Esophagus squamous epithelium (tissue), 5 donors: ENCODE measurements at places on chromosomes 7 and 10.

DNA sequence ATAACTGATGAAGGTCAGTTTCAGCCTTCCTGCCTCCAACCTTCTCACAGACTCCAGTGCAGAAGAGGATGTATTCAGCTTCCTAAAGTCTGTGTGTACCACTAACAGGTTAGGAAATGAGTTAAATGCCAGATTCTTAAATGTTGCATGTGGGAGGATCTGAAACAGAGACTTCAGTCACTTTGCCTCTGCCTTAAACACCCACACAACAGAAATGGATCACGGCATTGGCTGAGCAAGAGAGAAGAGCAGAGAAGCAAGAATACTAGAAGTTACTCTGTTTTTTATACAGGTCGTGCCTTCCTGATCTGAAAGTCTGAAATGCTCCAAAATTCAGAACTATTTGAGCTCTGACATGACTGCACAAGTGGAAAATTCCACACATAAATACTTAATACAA lies 98.9 kb upstream of the ARHGAP21 start:
- no peak for DNase-seq

- DNase-seq = no peak
These were observed 185.4 kb upstream of the PFKP start for GRCh38 chr10:2881720-2882620.

DNA sequence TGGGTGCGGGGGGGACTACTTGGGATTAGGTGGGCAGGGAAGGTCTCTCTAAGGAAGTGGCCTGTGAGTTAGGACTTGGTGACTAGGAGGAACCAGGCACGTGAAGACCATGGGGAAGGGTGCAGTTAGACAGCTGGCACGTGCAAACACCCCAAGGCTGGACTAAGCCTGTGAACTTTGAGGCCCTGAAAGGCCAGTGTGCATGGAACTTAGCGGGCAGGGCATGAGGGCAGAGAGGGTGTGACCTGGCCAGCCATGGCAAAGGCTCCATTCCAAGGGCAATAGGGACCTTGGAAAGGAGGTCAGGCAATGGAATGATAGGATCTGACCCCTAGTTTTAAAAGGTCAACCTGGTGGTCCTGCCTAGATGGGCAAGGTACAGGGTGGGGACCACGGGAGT lies 158.4 kb upstream of the PCBD1 start:
- no peak for DNase-seq

- DNase-seq = no peak
These were observed 16.7 kb downstream of the HABP2 start for GRCh38 chr10:113569576-113569975.

GRCh38 chr7:106064771-106065574 lies 47.1 kb downstream of the SYPL1 start:
- DNase-seq = no peak

DNA sequence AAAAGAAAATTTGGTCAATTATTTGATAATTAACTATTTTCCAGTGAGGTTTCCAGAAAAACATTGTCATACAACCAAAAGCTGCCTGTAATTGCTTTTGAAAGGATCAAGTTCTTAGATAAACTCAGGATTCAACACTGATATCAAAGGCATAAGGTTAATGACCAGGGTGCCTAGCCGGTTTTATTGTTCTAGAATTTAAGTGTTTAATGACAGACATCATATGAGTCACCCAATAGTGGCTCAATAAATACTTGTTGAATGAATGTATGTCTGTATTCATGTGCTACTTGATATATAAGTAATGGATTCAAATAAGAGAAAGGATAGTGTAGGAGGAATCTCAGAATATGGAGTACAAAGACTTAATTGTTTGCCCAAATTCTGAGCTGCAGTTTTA lies 196.1 kb upstream of the LRGUK start:
- no peak for DNase-seq
